Right cardiac atrium (tissue), 5 donors: ENCODE measurements at places on chromosomes 3 and 15.

DNA sequence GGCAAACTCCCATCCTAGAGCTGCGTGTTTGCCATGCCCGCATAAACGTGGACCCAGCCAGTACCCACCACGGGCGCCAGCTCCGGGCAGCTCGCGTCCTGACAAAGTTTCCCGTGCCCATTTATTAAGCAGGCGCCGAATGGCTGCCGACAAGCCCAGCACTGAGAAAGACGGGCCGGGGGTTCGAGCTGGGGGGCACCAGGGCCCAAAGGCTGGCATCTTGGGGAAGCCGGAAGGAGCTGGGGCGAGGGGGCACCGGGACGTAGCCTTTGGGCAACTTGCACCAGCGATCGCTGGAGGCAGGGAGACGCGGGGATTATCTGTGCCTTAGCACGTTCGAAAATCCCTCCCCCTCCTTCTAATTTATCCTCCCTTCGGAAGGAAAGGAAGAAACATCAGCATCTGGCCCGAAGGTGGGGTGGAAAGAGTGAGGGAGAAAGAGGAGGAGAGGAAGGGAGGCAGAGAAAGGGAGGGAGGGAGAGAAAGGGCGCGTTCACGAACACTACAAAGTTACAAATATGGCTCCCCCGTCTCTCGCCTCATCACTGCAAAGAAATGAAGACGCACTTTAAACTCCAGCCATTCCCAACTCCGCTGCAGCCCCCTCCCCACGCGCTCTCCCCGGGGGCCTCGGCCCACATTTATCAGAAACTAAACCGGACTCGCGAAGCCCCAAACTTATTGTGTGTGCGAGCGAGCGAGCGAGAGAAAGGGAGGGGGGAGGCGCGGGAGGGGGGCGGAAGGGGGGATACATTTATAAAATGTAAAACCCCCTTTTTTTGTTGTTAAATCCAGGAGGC lies 1.0 kb downstream of the ANP32A start:
- DNase-seq, result peak; percentile 82

- peak; percentile 67 for DNase-seq
These were observed 8.0 kb upstream of the CCDC33 start for GRCh38 chr15:74227968-74228722.

DNA sequence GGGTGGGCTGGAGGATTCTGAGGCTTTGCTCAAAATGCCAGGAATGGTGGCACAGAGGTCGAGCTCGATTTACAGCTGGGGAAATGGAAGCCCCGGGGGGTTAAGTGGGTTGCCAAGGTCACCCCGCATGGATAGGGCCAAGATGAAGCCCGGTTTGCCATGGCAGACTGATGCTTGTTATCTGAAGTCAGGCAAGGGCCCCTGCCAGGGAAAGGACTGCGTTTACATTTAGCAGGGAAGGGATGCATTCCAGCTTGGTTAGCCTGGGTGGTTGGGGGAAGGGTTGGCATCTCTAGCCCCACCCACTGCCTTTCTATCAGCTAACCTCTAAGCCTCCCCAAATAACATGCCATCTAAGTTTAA lies 79.0 kb downstream of the RPLP1 start:
- no peak for DNase-seq

DNA sequence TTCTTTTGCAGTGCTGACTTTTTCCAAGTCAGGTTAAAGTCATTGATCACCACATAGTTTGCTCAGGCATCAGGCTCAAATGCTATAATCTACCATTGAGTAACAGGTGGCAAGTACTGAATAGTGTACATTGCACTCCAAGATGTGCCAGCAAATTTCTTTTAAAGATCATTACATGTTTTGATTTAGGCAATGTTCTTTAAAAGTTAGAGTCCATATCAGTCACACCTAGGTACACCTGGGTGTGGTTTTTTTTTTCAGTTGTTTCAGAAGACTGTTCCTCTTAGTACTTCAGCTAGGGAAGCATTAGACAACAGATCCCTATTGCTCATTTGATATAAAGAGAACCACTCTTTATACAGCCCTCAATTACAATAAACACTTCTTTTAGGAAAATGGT lies 10.6 kb upstream of the SLC4A7 start:
- DNase-seq, result no peak

DNA sequence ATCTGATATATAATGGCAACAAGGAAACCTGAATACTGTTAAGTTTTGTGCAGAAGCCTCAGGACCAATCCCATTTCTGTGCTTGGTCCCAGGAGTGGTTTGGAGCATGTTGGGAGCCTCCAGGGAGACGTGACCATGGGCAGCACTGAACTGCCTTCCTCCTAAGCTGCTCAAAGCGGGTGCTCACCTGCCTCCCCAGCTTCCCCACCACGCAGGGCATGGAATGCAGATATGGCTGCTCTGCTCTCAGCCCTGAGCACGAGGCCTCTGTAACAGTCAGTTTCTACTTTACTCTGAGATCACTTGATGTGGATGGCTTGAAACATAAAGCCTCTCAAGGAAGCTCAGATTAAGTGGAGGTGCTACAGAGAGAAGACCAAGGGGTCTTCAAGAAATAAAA lies 49.3 kb downstream of the MESD start:
- DNase-seq, result no peak

DNA sequence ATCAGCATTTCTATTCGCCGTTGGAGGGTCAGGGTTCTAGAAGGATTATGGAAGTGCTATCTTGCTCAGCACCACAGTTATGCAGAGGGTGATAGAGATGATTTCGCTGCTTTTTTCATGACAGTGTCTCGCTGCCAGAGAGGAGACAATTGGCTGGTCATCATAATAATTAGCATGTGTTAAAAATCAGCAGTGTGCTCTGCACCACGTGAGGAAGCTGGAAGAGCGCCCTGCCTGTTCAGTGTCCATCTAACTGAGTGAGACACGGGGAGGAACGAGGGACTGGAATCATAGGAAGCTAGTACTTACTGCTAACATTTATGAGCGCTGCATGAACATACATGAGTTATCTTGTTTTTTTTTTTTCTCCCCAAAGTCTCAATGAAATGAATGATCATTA lies 116.2 kb upstream of the PLAAT1 start:
- peak; percentile 67 for DNase-seq

- DNase-seq, result no peak
These were observed 62.8 kb upstream of the KY start for GRCh38 chr3:134713671-134714070.

DNA sequence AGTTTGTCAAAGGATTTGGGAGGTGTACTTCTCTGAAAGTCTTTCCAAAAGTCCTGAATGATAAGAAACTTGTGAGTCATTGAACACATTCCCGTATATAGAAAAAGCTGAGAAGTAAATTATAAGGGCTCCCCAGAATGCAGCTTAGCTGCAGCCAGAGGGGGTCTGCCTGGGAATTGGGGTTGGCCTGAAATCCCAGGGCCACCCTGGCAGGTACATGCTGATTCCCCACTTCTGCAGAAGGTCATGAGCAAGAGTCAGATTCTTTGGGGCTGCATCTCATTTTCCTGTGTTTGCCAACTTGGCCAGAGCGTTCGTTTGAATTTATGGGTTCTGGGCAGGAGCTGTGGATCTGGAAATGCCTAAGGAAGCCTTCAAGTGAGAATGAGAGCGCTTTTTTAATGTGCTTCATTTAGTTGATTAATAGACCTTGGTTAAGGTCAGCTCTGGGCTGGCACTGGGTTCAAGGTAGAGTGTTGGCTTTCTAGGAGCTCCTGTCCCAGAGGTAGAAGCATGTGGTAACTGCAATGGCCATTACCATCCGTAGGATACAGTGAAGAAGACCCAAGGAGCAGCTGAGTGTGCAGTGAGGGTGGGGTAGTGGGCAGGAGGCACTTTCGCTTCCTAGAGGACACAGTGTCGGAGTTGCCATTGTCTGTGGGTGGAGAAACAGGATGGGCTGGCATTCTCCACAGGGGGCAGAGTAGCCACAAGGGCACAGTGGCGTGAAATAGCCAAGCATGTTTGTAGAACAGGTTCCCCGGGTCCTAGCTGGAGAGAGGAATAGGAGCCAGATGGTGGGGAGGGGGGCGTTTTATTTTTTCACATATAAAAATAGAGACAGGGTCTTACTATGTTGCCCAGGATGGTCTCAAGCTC lies 3.2 kb downstream of the SLC6A6 start:
- peak; percentile 29 for DNase-seq

- DNase-seq, result no peak
These were observed 80.3 kb downstream of the TM4SF4 start for GRCh38 chr3:149554826-149555225.

- no peak for DNase-seq
These were observed 250.7 kb downstream of the LPP start for GRCh38 chr3:188404701-188405100.

DNA sequence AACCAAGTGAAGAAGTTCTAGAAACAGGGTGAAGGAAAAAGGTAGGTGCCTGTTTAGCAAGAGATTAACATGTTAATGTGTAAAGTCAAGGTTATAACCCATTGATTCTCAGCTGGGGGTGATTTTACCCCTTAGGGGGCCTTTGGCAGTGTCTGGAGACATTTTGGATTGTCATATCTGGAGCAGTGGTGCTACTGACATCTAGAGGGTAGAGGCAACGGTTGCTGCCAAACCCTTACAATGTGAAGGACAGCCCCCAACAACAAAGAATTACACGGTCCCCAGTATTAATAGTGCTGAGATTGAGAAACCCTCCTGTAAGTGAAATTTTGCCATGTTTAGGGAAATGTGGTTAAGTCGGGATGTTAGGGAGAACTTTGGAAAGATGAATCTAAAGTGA lies 74.7 kb downstream of the CRYBG3 start:
- no peak for DNase-seq

GRCh38 chr3:161267646-161268045 lies 46.5 kb downstream of the NMD3 start:
- no peak for DNase-seq

- peak; percentile 86 for DNase-seq
These were observed 1.9 kb downstream of the KLF13 start for GRCh38 chr15:31328428-31328968.

DNA sequence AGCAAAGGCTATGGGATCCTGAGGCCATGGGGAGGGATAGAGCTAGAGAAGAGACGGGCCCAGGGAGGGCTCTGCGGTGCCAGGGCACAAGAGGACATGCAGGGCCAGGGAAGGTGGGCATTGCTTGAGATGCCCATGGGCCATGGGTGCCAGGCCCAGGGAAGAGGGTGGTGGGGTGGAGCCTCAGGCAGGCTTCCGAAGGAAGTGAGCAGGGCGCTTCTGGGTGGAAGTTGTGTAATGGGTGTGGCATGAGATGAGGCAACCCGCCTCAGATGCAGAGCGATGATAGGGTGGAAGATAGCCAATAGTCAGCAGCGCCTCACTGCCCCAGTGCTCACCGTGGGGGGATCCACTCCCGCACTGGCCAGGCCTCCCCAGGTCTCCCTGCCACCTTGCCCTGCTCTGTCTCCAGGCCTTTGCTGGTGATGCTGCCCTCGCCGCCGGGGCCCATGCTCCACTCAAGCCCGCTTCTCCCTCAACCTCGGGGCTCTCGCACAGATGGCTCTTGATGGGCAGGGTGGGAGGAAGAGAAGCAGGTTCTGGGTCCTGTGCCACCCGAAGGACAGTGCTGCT lies 51.4 kb downstream of the DNAJB8 start:
- no peak for DNase-seq

DNA sequence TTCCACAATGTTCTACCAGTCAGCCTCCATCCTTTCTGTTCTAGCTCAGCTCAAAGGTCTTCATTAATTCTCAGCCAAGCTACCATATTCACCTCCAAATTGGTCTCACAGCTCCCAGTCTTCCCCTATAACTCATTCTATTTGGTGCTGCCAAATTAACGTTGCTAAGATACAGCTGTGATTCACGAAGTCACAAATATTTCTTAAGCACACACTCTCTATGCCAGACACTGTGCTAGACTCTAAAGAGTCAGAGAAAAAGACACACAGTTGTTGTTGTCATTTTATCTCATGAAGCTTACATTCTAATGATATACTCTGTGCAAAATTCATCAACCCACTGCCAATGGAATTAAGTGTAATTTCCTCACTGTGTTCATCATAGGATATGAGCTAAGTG lies 102.8 kb downstream of the FRMD5 start:
- no peak for DNase-seq

DNA sequence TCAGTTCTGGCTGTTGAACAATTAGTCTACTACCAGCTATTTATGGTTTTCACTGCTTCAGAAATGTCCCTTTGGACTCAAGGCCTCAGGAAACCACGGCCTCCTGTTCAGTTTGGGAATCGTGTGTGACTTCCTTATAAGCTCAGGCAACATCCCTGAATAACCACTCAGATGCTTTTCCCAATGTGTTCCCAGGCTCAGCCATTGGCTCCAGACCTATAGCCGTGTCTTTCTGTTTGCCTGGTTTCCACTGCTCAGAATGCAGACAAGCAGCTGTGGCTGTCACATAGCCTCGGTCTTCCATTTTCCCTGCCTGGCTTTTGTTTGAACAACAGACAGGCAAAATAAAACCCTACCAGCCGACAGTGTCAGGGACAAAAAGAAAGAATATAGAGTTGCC lies 63.2 kb upstream of the ATP2B2 start:
- DNase-seq, result no peak

DNA sequence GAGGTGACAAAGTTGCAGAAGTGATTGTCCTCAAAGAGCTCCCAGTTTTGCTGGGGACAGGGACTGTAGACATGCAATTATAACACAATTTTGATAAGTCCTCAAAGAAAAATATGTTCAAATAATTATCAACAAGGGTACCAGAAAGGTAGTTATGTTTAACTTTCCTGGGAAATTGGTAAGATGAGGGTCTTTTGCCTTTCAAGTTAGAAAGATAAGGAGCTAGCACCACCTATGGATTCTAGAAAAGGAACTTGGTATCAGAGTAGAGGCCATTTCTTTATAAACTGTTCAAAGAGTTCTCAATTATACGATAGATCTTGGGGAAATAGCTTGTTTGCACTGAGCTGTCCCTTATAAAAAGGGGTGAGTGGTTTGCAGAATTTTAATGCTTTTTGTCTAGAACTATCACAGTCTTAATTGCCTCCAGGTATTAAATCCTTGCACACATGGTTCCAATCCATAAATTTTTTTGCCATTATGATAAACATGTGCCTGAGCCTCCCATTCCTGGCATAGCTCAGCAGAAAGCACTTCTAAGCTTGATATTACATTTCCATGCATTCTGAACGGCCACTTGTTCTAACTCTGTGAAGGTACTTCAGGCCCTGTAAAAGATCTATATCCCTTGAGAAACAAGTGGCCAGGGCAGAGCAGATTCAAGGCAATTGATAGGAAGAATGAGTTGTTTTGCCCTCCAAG lies 247.5 kb upstream of the LRIG1 start:
- no peak for DNase-seq

GRCh38 chr3:14463330-14464140 lies 61.1 kb downstream of the SLC6A6 start:
- no peak for DNase-seq

DNA sequence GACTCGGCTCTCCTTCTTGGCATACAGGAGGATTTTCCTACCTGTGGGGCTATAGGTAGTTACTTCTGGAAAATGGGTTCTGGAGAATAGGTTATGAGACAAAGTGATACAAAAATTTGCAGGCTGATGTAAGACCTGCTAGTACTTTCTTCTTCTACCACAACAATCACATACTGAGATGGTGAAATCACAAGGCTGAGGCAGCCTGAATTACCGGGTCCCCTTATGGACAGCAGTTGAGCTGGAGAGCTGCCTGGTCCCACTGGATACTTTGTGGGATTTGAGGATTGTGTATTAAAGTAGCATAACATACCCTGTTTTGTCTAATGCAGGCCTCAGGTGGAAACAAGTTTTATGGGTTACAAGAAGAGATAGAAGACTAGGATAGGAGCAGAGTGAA lies 86.5 kb upstream of the FAM98B start:
- no peak for DNase-seq
